ENCODE measurements at places on chromosomes 11 and 22.

GRCh38 chr22:19440411-19441195 is 6.9 kb downstream of the C22orf39 start:
- H3K36me3 ChIP-seq, result no peaks in the 10 kb centered on the region
- no peak overlapping the region for H3K27ac ChIP-seq
- H3K4me3 ChIP-seq, result no peak overlapping the region
- no peak for DNase-seq
- peaks cover 7% of the 10 kb centered on the region for H3K4me1 ChIP-seq

GRCh38 chr11:1827095-1827813 is 7.5 kb upstream of the SYT8 start:
- no peak overlapping the region for H3K4me3 ChIP-seq
- no peaks in the 10 kb centered on the region for H3K36me3 ChIP-seq
- peaks cover 31% of the 10 kb centered on the region for H3K4me1 ChIP-seq
- peak; percentile 78 for DNase-seq

DNA sequence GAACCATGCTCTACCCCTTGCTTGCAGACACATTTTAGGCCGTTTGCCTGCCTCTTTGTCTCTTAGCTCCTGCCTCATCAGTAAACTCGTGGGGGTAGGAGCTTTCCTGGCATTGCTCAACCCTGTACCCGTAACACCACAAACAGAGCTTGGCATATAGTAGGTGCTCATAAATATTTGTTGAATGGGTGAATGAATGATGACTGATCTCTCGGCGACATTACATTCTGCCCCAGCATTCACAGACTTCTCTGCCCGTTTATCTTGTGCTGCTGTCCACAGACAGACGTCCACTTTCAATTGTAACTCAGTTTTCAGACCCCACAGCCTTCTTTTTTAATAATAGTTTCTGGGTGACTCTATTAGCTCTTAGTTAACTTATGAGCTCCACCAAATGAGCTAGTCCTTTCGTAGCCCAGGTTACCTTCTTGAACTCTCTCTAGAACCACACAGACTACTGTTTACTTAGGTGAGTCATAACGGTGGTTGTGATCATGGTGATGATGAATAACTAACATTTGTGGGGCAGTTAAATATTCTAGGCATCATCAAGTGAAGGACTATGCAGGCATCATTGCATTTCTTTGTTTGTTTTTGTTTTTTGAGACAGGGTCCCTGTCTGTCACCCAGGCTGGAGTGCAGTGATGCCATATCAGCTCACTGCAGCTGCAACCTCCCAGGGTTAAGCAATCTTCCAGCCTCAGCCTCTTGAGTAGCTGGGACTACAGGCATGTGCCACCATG is 188.4 kb downstream of the ADAMTS15 start:
- no peak overlapping the region for H3K27ac ChIP-seq
- H3K4me1 ChIP-seq, result no peaks in the 10 kb centered on the region
- no peak overlapping the region for H3K4me3 ChIP-seq
- no peaks in the 10 kb centered on the region for H3K27me3 ChIP-seq
- H3K36me3 ChIP-seq, result no peaks in the 10 kb centered on the region

DNA sequence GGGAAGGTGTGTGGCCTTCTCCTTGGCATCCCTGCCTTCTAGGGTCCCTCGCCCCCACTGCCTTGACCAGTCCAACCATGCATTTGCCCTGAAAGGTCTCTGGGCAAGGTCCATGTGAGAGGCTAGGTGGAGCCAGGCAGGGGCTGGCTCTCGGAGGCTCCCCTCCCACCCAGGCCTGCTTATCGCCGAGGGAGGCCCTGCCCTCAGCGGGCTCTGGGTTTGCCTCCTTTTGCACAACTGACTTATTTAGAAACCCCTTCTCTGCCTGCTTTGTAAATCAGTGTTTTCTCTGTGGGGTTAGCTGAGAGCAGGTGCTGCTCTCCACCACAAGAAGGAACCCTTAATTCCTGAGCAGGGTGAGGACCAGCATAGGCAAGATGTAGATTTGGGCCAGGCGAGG is 47.7 kb downstream of the CD82 start:
- H3K4me1 ChIP-seq, result no peaks in the 10 kb centered on the region
- H3K27ac ChIP-seq, result no peak overlapping the region
- no peak for DNase-seq
- H3K27me3 ChIP-seq, result no peaks in the 10 kb centered on the region

DNA sequence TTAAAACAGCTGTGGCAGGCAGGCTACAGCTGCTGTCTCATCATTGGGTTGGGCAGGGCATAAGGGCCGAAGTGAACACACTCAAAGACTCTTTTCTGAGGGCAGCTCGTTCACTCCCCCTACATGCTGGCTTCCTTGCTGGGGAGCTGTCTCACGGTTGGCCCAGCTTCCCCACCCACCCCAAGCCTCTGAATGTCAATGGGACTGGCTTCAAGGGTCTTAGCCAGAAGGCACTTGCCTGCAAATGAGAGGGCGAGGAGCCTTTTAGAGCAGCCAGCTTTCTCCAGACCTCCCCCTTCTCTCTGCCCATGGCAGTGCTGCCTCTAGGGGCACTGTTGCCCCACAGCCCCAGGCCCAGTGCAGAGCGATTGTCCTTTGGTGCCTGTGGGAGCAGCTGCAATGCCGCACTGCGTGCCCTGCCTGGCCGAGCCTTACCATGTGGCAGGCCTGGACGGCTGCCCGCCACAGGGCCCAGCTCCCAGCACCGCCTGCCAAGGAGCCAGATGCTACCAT is 94.7 kb upstream of the RASSF10 start:
- H3K36me3 ChIP-seq, result no peaks in the 10 kb centered on the region
- DNase-seq, result peak; percentile 97
- no peaks in the 10 kb centered on the region for H3K27me3 ChIP-seq
- no peaks in the 10 kb centered on the region for H3K4me1 ChIP-seq
- H3K4me3 ChIP-seq, result no peak overlapping the region

- peaks cover 12% of the 10 kb centered on the region for H3K36me3 ChIP-seq
- H3K27me3 ChIP-seq, result no peaks in the 10 kb centered on the region
- H3K4me1 ChIP-seq, result peaks cover 22% of the 10 kb centered on the region
Observed at GRCh38 chr11:45930031-45930794, 7.8 kb downstream of the LARGE2 start.

DNA sequence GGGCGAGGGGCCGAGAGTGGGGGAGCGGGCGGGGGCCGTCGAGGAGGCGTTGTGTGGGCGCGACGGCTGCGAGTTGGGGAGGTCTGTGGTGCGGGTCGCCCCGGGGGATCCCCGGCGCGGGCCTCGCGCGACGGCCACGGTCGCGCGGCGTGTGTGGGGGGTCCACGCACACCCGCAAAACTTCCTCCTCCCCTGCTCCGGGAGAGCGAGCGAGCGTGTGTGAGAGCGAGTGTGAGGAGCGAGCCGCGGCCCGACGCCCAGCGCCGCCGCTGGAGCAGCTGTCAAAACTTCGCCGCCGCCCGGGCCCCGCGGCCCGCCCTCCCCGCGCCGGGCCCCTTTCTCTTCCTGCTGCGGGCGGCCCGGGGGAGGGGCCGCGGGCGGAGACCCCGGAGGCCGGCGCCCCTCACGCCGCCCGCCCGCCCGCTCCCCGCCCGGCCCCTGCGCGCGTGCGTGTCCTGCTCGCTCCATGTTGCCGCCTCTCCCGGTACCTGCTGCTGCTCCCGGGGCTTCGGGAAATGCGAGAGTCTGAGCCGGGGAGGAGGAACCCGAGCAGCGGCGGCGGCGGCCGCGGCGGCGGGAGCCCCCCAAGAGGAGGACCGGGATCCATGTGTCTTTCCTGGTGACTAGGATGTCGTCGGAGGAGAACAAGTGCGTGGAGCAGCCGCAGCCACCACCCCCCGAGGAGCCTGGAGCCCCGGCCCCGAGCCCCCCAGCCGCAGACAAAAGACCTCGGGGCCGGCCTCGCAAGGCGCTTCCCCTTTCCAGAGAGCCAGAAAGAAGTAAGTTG is 9.0 kb upstream of the CCT8L2 start:
- H3K27me3 ChIP-seq, result no peaks in the 10 kb centered on the region
- no peaks in the 10 kb centered on the region for H3K4me1 ChIP-seq
- no peak for DNase-seq

DNA sequence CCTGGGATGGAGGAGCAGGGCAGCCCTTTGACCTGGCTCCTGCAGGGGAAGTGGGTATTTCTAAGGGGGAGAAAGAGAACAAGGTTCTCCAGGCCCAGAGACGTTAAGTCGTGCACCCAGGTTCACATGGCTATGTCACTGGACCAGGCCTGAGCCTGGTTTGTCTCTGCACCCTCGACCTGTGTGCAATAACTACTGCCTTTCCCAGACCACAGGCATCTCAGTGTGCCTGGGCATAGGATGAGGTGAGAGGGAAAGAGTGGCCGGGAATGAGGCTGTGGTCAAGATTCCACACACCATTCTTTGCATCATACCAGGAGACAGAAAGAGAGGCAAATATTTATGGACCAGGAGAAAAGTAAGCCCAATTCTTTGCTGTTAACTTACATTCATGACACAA is 66.8 kb downstream of the PRR5L start:
- H3K36me3 ChIP-seq, result no peaks in the 10 kb centered on the region
- DNase-seq, result no peak
- H3K4me3 ChIP-seq, result no peak overlapping the region
- H3K4me1 ChIP-seq, result no peaks in the 10 kb centered on the region
- no peak overlapping the region for H3K27ac ChIP-seq

DNA sequence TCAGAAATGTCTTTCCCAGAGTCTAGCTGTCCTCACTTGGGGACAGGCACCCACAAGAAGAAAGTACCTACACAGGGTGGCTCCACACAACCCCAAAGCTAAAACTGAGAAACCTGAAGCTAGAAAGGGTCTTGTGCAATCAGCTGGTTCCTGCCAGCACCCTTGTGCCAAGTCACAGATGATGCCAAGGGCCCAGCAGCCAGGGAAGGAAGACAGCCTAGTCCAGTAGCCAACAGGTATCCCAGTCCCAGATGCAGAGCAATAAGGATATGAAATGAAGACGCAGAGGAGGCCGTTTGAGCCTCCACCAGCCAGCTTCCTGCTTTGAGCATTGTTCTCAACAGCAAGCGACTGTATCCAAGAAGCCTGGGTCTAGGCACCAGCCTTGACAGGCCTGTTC is 6.1 kb downstream of the PLEKHA7 start:
- peak; percentile 82 for DNase-seq
- H3K4me3 ChIP-seq, result no peak overlapping the region
- no peaks in the 10 kb centered on the region for H3K27me3 ChIP-seq
- peak overlapping the region; percentile 2 for H3K27ac ChIP-seq
- H3K4me1 ChIP-seq, result no peaks in the 10 kb centered on the region

DNA sequence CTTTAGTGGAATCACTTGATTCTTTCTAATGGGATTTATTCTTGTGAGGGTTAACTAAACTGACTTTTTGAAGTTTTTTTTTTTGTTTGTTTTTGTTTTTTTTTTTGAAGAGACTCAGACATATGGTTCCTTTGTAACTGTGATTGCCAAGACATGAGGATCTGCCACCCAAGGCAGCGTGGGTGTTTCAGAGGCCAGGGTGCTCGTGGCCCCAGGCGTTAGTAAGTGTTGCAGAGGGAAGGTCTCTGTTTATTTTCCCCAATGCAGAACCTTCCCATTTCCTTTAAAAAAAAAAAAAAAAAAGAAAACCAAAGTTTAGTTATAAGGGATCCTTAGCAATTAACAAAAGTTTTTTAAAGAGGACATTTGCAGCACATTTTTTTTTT is 94.8 kb downstream of the CTTN start:
- no peaks in the 10 kb centered on the region for H3K4me1 ChIP-seq
- DNase-seq, result no peak
- no peak overlapping the region for H3K4me3 ChIP-seq

DNA sequence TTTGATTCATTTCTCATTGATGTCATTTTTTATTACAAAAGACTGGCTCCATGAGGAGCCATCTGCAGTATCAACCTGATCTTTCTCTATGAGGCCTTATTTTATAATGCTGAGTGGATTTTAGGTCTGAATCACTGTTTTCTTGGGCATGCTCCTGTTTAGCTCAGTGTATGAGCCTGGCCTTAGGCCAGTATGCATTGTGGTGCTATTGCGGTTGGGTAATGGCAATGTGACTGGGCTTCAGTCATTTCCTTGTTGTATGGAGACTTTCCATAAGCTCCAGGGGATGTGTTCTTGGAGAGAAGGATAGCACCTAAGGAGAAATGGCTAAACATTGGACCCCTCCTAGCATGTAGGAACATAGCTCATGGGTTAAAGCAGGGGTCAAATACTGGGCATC is 293.2 kb downstream of the NELL1 start:
- H3K27me3 ChIP-seq, result no peaks in the 10 kb centered on the region
- no peak for DNase-seq
- no peaks in the 10 kb centered on the region for H3K36me3 ChIP-seq
- H3K27ac ChIP-seq, result no peak overlapping the region
- no peaks in the 10 kb centered on the region for H3K4me1 ChIP-seq
- no peak overlapping the region for H3K4me3 ChIP-seq

DNA sequence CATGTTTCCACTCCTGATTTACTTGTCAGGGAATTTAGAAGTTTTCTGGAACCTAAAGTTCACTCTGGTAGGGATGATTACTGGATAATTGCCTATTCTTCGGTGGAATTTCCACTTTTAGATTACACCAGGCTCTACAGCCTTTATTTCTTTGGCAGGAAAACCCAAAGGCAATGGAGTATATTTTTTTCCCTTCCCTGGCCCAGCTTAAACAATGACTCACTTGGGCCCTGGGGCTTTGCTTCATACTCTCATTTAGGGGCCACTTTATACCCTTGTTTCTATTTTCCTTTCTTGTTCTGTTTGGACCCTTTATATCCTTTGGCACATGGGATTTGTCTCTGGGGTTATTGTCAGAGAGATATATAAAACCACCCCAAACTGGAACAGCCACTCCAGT is 114.7 kb downstream of the CSTPP1 start:
- no peak for DNase-seq
- H3K36me3 ChIP-seq, result no peaks in the 10 kb centered on the region
- H3K27ac ChIP-seq, result no peak overlapping the region

DNA sequence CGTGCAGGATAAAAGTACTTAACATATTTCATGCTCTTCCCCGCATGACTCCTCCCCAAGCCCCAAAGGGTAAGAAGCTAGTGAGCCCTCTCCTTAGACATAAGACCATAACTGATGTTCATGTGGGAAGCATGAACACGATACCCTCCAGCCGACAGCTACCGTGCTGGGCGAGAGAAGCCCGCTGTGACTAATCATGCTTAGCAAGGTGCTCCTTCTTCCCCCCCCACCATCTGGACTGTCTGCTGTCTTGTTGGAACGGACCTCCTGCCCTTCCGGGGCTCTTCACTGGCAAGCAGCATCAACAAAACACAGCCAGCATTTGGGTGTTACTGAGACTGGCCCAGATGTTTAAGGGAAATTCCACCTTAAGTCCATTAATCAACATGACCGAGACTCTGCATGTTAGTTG is 200.6 kb downstream of the DBX1 start:
- no peak for DNase-seq
- H3K4me1 ChIP-seq, result peaks cover 12% of the 10 kb centered on the region
- H3K4me3 ChIP-seq, result no peak overlapping the region

DNA sequence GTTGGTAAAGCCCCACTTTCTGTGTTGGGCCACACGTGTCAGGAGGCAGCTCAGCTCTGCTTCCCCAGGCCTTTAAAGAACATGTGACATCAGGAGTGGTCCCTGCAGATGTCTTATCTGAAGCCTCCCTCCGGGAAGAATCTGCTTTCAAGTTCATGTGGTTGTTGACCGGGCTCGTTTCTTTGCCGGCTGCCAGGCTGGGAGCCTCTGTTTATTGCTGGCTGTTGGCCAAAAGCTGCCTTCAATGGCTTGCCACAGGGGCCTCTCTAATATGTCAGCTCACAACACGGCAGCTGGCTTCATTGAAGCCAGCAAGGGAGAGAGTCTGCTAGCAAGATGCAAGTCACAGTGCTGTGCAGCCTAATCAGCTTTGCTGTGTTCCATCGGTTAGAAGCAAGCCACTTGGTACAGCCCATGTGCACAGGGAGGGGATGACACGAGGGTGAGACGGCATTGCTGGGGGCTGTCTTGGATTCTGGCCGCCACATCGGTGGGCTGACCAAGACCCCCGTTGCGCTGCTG is 14.6 kb downstream of the MRGPRF start:
- H3K27me3 ChIP-seq, result no peaks in the 10 kb centered on the region
- no peak for DNase-seq
- no peak overlapping the region for H3K4me3 ChIP-seq
- H3K4me1 ChIP-seq, result no peaks in the 10 kb centered on the region
